Omental fat pad (tissue), 4 donors: ENCODE measurements at places on chromosomes 2 and 18. TPM values are rescaled to one million over a fixed set of nuclear protein-coding genes. Genes with fewer than 3 reads are reported as not detected.

The HOXD11 gene
- total RNA-seq, result not detected

The TSPYL6 gene
- not detected for total RNA-seq

The RAB6C gene
- not detected for total RNA-seq

The ACADL gene
- total RNA-seq, result 17.3 TPM

The POTEI gene
- total RNA-seq, result not detected

The GREB1L gene
- total RNA-seq, result 29.5 TPM

- no peak for DNase-seq
Observed at GRCh38 chr2:223731503-223731902, 105.9 kb downstream of the AP1S3 start.

GRCh38 chr2:230267556-230267955 lies 42.0 kb downstream of the SP140 start:
- DNase-seq, result no peak

GRCh38 chr2:74093840-74094239 lies 53.9 kb downstream of the BOLA3 start:
- DNase-seq, result no peak

GRCh38 chr2:170227507-170227947 lies 49.6 kb downstream of the MYO3B start:
- no peak for DNase-seq

- DNase-seq, result no peak
Observed at GRCh38 chr2:208036357-208036756, 11.0 kb upstream of the PLEKHM3 start.

DNA sequence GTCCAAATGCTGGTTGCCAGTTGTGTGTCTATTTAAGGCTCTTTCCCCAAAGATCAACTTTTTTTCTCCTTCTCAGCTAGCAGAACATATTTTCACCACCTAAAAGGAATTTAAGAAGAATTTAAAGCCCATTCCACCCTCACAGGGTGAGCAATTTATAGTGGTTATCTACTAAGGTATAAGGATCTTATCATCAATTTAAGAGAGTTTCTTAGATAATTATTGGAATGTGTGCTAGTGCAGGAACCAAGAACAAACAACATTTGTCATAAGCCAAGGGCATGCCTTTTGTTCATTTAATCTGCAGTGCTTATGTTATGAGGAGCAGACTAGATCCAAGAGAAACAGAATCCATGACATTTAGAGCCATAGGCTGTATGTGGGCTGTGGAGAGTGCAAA lies 37.2 kb downstream of the NLRC4 start:
- DNase-seq, result no peak

GRCh38 chr2:48173141-48173540 lies 266.8 kb upstream of the FBXO11 start:
- DNase-seq, result no peak

GRCh38 chr2:66435549-66435875 lies 587 bp downstream of the MEIS1 start:
- DNase-seq, result no peak

GRCh38 chr2:223383315-223383714 lies 218.8 kb downstream of the SCG2 start:
- no peak for DNase-seq

DNA sequence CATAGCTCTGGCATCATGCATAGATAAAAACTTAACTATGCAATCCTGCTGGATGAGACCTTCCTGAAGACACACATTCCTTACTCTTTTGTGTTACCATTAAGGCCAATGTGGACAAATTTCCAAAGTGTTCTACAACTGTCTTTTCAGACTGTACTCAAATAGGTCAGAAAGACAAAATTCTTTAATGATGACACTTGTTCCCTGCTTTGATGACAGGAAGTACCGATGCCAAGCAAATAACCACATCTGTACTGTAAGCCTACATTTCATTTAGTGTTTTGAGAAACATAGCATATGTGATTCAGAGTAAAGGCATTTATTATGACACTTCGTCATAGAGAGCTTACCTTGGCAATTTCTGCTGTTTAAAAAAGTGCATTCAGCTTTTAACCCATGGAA lies 55.0 kb downstream of the PMAIP1 start:
- DNase-seq, result no peak

- DNase-seq, result no peak
Observed at GRCh38 chr2:129864719-129865118, 114.7 kb upstream of the RAB6C start.

- no peak for DNase-seq
Observed at GRCh38 chr2:19569300-19569791, 210.9 kb upstream of the OSR1 start.

- no peak for DNase-seq
Observed at GRCh38 chr18:9786631-9787030, 78.5 kb downstream of the RAB31 start.

- no peak for DNase-seq
Observed at GRCh38 chr2:84132370-84132769, 326.7 kb downstream of the SUCLG1 start.

DNA sequence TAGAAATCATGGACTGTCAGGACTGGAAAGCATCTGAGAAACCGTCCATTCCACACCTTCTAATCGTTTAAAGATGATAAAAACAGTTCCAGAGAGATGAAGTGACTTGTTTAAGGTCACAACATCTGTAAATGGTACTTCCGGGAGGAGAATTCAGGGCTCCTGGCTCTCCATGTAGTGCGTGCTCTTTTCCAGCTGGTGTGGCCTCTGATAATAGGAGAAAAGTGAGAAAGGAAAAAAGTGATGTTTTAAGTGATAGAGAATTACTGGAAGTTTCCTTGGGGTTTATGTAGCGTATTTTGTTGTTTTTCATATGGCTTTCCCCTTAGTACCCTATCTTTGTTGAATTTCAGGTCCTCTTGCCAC lies 663 bp downstream of the C2orf49 start:
- DNase-seq, result no peak

DNA sequence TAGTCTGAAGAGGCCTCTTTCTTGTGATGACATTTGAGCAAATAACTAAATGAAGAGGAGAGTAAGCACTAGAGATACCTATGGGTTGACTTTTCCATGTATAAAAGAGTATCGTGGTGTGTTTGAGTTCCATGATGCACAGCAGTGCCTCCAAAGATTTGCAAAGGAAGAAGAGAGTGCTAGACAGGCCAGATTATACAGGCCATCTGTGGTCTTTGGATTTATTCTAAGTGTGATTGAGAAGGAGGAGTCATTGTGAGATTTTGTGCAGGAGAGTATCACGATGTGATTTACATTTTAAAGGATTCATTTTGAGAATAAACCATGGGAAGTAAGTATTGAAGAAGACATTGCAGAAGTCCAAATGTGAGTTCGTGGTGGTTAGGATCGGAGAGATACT lies 695.9 kb upstream of the FAM98A start:
- no peak for DNase-seq

GRCh38 chr2:47771211-47771610 lies 11.7 kb upstream of the MSH6 start:
- no peak for DNase-seq

DNA sequence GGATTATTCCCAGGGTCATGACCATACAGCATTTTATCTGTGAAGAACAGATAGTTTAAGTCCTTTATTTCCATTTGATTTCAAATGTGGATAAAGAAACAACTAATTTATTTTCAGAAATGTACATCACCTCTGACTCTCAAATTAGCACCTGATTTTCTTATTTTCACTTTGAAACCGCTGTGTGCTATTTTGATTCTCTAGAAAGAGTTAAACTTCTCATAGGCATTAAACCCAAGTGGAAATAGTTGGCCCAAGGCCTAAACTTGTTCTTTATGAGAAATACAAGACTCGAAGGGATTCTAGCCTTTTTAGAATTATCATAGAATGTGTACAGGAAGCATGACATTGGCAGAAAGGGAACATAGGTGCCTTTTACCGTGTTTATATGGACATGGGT lies 41.5 kb upstream of the LTBP1 start:
- DNase-seq, result no peak

GRCh38 chr2:88808083-88808482 lies 116.6 kb downstream of the RPIA start:
- no peak for DNase-seq

DNA sequence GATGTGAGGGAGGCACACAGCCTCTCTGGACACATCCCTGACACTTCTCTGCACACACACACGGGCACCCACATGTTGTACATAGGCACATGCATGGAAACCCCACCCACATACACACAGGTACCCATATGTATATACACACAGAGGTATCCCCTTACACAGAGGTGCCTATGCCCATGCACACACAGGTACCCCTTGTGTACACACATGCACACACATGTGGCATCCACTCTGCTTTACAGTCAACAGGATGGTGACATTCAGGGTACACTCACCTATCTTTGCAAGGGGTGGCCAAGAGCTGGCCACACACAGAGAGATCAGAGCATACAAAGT lies 59.5 kb downstream of the FAM168B start:
- no peak for DNase-seq

- DNase-seq, result no peak
Observed at GRCh38 chr2:69036926-69037325, 23.9 kb downstream of the ANTXR1 start.

- DNase-seq, result no peak
Observed at GRCh38 chr2:134770702-134771101, 51.9 kb upstream of the TMEM163 start.

GRCh38 chr2:66984864-66985263 lies 412.3 kb upstream of the ETAA1 start:
- no peak for DNase-seq

GRCh38 chr2:24080701-24081100 lies 3.9 kb downstream of the TP53I3 start:
- DNase-seq, result no peak

DNA sequence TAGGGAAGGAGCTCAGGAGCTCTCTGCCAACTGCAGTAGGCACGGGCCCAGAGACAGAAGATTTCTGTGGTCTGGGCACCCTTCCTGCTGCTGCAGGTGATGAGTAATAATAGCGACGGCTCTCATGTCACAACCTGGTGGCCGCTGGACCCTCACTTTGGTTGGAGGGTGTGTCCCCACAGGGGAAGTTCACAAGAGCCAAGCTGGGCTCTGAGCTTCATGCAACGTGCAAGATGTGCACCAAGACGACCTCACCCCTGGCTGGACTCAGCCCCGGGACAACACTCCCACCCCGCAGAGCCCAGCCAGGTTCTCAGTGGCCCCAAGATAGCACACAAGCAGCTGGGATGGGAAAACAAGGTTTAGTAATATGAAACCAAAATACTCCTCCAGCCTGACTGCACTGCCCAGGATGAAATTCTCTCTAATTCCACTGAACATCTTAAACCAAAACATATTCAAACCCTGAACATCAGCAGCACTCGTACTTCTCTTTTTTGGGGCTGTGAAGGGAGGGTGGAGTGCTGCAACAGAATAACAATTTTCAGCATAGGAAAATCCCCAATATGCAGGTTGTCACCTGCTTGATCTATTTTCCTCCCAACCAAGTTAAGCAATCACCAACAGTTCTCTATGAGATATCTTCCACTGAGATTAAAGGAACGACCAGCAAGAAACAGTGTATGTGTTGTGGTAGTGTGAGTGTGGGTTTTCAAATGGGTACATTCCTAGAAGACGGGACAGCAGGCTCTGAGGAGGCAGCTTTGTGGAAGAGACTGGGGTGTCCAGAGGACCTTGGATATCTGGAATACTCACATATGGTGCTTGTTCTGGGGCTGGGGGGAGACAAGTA lies 26.5 kb downstream of the BCL2 start:
- DNase-seq, result no peak

DNA sequence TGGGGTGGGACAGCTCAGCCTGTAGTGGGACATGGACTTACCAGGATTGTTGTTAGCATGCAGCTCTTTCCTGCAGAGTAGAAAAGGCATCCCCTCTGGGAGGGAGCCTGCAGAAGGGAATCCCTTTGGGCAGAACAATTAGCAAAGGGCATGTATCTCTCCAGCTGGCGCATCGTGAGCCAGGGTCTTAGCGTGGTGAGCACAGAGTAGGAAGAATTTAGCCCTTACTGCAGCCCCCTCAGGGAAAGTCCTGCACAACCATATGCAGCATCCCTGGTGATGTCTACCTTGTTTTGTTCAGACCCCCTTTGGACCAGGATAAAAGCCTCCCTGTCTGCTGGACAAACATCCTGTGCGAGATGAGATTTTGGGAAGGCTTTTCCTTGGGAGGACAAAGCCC lies 292.1 kb downstream of the SLC4A3 start:
- DNase-seq, result no peak

- no peak for DNase-seq
Observed at GRCh38 chr2:40317761-40318160, 134.1 kb downstream of the SLC8A1 start.
